ENCODE measurements at places on chromosomes 16 and 17. TPM values are rescaled to one million over a fixed set of nuclear protein-coding genes. Genes with fewer than 3 reads are reported as not detected.

GRCh38 chr17:39365872-39366271 lies 35.6 kb downstream of the FBXL20 start:
- no peak for DNase-seq

GRCh38 chr17:6028294-6028693 lies 41.9 kb upstream of the WSCD1 start:
- no peak for DNase-seq

DNA sequence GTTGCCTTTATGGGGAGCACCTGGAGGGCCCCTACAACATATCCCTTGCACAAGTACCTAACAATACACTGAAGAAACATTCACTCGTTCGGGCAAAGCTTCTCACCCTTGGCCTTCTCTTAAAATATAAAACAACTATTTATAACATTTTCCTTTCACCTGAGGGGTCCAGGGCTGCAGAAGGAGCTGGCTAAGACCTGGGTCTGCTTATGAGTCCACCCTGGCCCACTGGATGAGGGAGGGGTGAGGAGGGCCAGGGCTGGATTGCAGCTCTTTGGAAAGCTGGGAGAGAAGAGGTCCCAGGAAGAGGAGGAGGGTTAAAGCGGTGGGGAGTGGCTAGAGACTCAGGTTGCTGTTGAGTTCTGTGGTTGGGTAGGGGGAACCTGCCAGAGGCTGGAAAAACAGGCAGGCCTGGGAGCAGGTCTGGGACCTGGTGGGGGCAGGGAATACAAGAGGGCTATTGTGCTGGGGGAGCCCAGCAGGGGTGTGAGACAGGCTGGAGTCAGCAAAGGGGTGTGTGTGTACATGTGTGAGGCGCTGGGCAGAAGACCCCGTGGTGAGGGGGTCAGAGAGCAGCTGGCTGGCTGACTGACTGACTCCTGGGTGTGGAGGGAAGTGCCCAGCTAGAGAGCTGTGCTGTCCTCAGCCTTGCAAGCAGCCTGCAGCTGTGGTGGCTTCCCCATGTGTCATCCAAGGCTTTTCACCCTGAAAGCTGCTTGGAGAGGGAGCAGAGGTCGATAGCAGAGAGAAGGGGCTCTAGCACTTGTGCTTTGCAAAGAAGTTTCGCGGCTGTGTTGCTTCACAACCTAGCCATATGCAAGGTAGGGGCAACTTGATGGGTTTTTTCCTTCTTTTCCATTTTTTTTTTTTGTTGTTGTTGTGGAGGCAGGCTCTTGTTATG lies 10.2 kb upstream of the MRC2 start:
- peak; percentile 44 for DNase-seq

GRCh38 chr17:22703204-22703603 lies 1010.9 kb downstream of the KCNJ18 start:
- DNase-seq = peak; percentile 69

GRCh38 chr17:49645654-49646053 lies 32.2 kb downstream of the SPOP start:
- no peak for DNase-seq

GRCh38 chr16:48361540-48362144 lies 23.6 kb downstream of the SIAH1 start:
- no peak for DNase-seq

DNA sequence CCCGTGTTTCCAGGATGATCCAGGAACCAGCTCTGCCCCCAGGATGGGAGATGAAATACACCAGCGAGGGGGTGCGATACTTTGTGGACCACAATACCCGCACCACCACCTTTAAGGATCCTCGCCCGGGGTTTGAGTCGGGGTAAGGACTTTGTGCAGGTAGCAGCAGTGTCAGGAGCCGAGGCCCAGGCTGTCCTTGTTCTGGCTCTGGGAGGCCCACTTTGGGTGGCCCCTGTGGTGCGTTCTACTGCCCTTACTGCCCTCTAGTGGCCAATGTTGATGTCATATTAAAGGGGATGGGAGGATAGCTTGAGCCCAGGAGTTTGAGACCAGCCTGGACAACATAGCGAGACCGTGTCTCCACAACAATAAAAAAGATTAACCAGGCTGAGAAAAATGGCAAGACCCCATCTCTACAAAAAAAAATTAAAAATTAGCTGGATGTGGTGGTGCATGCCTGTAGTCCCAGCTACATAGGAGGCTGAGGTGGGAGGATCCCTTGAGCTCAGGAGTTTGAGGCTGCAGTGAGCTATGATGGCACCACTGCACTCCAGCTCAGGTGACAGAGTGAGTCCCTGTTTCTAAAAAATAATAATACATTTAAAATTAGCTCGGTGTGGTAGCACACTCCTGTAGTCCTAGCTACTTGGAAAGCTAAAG lies 20.9 kb upstream of the CLEC18A start:
- peak; percentile 75 for DNase-seq

GRCh38 chr17:69457603-69458002 lies 43.1 kb downstream of the MAP2K6 start:
- no peak for DNase-seq

GRCh38 chr16:55284718-55285099 lies 39.3 kb upstream of the IRX6 start:
- no peak for DNase-seq

DNA sequence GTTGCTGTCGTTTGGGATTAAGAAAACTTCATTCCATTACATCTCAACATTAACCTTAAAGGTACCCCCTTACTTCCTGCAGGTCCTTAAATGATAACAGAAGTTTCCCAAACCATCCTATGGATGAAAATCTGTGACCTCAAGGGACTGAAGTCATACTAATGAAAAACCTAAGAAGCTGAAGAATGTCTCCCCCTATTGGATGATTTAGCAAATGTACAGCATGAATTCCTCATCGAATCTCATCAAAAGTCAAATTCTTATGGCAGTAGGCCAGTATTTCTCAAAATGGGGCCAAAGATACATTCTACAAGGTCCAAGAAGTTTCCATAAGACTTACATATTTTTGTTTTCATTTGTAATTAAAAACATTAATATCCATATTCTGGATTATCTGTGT lies 13.5 kb downstream of the SCO1 start:
- peak; percentile 73 for DNase-seq

- DNase-seq = no peak
Measured at GRCh38 chr16:15439102-15439501, 4.7 kb downstream of the BMERB1 start.

- no peak for DNase-seq
Measured at GRCh38 chr17:40623419-40624210, 24.0 kb downstream of the SMARCE1 start.

DNA sequence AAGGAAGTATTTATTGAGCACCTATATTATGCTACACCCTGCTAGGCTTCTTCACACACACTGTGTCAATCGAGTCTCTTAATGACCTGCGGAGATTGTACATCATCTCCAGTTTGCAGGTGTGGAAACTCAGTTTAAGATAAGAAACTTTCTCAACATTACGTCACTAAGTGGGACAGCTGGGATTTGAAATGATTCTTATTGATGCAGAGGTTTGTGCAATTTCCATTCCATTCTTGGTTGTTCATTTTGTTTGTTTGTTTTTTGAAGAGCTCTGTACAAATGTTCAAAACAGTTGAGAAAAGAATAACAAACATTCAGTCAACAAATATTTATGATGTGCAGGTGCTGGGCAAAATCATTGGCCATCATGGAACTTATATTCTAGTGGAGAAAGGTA lies 84.8 kb downstream of the MAP2K6 start:
- DNase-seq = no peak

GRCh38 chr17:74212209-74212912 lies 1.0 kb upstream of the TTYH2 start:
- DNase-seq = peak; percentile 39

- no peak for DNase-seq
Measured at GRCh38 chr17:43816336-43817320, 16.3 kb downstream of the MPP3 start.

DNA sequence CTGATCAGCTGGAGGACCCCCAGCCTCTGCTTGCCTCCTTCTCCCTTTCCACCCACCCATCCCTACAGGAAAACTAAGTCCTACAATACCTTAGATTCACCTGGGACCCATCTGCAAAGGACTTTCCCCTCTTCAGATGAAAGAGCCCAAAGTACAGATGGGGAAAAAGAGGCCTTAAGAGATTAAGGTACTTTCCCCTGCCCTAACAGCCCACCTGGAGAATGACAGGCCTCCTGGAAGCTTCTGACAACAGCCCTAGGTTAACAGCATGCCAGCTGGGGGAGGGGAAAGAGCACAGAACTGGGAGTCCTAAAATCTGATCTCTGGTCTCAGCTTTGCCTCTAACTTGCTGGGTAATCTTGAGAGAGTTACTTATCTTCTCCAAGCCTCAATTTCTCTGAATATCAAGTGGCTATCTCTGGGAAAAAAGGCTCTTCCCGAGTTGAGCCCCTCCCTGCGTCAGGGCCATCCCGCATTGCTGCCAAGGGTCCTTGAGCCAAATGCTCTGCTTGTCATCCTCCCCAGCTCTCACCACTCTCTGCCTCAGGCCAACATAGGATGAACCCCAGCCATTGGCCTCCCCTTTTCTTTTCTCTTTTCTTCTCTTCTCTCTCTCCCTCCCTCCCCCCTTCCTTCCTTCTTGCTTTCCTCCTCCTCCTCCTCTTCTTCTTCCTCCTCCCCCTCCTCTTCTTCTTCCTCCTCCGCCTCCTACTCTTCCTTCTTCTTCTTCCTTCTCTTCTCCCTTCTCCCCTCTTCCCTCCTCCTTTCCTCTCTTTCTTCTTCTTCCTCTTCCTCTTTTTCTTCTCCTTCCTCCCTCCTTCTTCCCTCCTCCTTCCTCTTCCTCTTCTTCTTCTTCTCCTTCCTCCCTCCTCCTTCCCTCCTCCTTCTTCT lies 22.5 kb upstream of the SP6 start:
- DNase-seq = no peak

- no peak for DNase-seq
Measured at GRCh38 chr17:80947200-80947940, 44.3 kb upstream of the CHMP6 start.

GRCh38 chr17:7124923-7125322 lies 10.3 kb upstream of the ASGR2 start:
- DNase-seq = peak; percentile 87

DNA sequence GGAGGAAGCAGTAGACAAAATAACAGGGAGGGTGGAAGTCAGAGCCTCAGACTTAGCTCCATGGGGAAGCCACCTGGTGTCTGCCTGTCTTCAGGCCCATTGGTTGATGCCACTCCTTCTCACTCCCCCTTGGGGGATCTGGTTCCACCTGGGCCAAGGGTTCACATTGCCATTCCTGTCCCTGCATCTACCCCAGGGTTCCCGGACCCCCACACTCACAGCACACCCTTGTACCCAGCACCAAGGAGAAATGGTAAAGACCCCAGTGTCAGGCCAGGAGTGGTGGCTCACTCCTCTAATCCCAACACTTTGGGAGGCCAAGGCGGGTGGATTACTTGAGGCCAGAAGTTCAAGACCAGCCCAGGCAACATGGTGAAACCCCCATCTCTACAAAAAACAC lies 1.0 kb upstream of the CA7 start:
- no peak for DNase-seq

GRCh38 chr16:85986931-85987749 lies 88.2 kb downstream of the IRF8 start:
- peak; percentile 11 for DNase-seq

DNA sequence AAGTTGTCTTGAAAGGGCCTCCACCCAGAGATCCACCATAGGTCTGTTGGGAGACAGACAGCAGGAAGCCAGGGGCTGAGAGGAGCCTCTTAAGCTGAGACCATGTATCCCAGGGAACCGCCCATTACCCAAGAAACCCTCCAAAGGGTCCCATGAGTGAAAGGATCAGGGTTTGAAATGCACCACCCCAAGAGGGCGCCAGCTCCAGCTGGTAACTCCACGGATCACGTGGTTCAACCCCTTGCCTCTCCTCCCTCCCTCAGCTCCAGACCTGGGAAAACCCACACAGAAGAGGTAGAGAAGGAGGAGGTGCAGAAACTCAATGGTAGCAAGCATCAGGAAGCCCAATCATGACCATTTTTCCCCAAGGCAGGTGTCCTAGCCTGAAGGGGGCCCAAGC lies 148.7 kb downstream of the AIPL1 start:
- peak; percentile 53 for DNase-seq

- no peak for DNase-seq
Measured at GRCh38 chr16:55647798-55648197, 8.0 kb upstream of the SLC6A2 start.

- DNase-seq = no peak
Measured at GRCh38 chr16:65392806-65393565, 271.1 kb upstream of the CDH11 start.

DNA sequence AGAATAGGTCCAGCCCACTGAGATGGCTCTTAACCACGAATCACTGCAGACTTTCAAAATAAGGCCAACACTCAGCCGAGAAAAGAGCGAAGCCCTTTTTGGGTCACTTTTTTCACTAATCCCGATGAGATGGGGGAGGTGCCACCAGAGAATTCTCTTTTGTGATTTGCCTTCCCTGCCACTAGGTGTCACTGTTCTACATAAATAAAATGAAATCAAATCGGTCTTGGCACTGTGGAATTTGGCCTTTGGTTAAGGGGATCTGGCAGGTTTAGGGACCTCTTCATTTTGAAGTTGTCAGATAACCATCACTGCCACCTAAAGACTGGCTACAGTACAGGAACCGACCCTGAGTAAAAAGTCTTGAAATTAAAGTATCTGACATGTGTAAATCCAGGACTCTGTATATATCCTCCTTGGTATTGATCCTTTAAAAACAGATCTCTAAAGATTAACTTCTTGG lies 147.0 kb downstream of the HS3ST4 start:
- peak; percentile 68 for DNase-seq

DNA sequence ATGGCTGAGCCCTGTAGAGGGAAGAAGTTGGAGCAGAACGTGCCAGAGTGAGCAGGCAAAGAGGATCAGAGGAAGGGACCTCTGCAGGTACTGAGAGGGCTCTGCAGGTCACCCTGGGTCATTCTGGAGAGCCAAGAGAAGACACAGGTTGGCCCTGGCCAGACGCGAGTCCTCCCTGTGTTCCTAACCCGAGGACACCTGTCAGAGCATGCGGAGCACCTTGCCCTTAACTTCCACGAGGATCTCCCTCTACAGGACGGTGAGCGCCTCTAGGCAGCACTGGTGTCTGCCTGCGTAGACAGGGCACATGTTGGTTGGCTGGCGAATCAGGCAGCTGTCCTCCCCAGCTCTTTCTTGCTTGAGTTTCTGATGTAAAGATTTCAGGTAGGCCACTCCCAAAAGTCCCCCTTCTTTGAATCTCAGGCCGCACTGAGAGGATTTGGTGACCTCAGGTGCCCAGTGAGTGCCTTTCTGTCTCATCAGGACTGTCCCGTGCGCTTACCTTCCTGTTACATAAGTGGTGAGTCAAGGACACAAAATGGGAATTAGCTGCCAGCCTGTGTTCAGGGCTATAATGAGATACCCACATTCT lies 45.3 kb downstream of the MPRIP start:
- no peak for DNase-seq

Gene KCNJ18
- not detected for total RNA-seq

Gene KCNJ12
- 0.48 TPM for total RNA-seq

Gene TP53I13
- 71.5 TPM for total RNA-seq

Gene RAB26
- total RNA-seq = 0.40 TPM

Gene SOX8
- 16.7 TPM for total RNA-seq

Gene CTRB2
- total RNA-seq = not detected

Gene TCAP
- total RNA-seq = 0.53 TPM

Gene PIK3R6
- total RNA-seq = not detected

Gene CMTM1
- 1.1 TPM for total RNA-seq

Gene WFIKKN2
- total RNA-seq = not detected

Gene SLC5A10
- 0.11 TPM for total RNA-seq

Gene CETP
- total RNA-seq = not detected

Gene KRT13
- total RNA-seq = not detected

Gene SYT17
- total RNA-seq = 17.3 TPM

Gene CCDC40
- 12.9 TPM for total RNA-seq

Gene EVI2B
- total RNA-seq = not detected

Gene NOS2
- 0.18 TPM for total RNA-seq

Gene NSF
- total RNA-seq = 48.5 TPM

Gene GJC1
- total RNA-seq = 20.9 TPM

All from SK-MEL-5 (cell line).